Hypothalamus (tissue), 51 donors: ENCODE measurements at places on chromosomes 3 and 15.

DNA sequence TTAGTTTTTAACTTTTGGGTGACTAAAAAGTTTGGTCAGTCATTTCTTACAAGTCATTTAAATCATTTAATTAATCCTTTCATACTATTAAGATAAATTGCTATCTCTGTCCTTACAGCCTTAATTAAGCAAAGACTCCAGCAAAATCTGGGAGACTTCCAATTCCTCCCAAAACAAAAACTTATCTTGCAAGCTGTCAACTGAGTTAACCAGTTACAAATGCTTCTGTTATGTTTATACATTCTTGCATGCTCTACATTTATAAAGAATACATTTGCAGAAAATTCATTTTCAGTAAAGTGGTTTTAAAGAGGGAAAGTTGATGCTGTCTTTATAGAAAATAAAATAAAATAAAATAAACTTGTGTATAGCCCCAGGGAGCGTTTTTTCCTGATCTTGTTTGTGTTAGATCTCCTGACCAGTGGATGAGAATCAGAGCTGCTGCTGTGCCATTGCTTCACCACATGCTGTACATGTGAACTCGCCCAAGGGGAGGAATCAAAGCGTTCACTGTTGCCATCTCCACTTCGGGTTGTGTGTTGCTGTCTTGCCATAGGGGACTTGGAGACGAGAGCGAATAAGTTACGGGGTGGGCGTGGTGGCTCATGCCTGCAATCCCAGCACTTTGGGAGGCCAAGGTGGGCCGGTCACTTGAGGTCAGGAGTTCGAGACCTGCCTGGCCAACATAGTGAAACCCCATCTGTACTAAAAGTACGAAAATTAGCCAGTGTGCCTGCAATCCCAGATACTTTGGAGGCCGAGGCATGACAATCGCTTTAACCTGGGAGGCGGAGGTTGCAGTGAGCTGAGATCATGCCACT lies 5.5 kb downstream of the CCR4 start:
- DNase-seq, result no peak

- no peak for DNase-seq
Observed at GRCh38 chr3:21705769-21706168, 45.2 kb downstream of the ZNF385D start.

- DNase-seq, result no peak
Observed at GRCh38 chr15:69297642-69298353, 914 bp upstream of the PAQR5 start.

DNA sequence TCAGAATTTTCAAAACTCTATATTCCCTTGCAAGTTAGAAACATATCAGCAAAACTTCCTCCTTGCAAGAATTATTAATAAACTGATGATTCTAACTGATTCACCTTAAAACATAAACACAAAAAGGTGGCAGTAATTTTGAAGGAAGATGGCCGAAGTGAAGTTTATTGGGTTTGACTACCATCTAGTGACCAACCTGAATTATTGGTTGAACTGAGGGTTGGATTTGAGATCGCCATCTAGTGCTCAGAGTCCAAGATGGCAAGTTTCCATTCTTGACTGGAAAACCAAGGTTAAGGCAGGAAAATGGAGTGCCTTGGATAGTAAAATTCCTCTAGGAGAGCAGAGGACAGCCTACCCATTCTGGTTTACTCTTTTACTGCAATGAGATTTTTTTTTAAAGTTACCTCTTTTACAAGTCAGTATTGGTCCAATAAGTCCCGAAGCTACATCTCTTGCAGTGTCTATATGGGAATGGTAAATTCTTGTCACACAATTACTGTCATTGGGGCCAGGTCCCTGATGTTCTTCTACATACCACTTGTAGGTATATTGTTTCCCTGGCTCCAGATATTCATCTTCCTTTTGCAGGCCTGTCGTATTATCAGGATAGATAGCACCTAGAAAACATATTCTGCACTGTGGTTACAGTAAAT lies 51.6 kb upstream of the CP start:
- no peak for DNase-seq

DNA sequence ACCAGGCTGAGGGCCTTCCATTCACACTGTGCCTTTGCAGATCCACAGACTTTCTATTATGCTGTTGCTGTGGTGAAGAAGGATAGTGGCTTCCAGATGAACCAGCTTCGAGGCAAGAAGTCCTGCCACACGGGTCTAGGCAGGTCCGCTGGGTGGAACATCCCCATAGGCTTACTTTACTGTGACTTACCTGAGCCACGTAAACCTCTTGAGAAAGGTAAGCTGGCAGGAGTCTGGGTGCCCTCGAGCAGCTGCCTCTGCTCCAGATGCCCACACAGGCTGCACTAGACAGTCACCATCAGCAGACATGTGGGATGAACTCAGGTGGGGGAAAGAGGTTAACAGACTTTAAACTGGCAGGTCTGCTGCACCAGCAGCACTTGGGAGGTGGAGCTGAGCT lies 8.3 kb downstream of the TF start:
- DNase-seq, result no peak

- DNase-seq, result no peak
Observed at GRCh38 chr15:51678096-51678495, 3.2 kb upstream of the SCG3 start.

GRCh38 chr3:147649475-147649874 lies 240.3 kb downstream of the ZIC1 start:
- DNase-seq, result no peak

- DNase-seq, result no peak
Observed at GRCh38 chr15:67033012-67033411, 32.4 kb upstream of the SMAD3 start.

- no peak for DNase-seq
Observed at GRCh38 chr3:108677811-108678210, 79.4 kb downstream of the RETNLB start.
